Left ventricle myocardium superior (tissue), 1 donor: ENCODE measurements at places on chromosomes 2 and 18. TPM values are rescaled to one million over a fixed set of nuclear protein-coding genes. Genes with fewer than 3 reads are reported as not detected.

DNA sequence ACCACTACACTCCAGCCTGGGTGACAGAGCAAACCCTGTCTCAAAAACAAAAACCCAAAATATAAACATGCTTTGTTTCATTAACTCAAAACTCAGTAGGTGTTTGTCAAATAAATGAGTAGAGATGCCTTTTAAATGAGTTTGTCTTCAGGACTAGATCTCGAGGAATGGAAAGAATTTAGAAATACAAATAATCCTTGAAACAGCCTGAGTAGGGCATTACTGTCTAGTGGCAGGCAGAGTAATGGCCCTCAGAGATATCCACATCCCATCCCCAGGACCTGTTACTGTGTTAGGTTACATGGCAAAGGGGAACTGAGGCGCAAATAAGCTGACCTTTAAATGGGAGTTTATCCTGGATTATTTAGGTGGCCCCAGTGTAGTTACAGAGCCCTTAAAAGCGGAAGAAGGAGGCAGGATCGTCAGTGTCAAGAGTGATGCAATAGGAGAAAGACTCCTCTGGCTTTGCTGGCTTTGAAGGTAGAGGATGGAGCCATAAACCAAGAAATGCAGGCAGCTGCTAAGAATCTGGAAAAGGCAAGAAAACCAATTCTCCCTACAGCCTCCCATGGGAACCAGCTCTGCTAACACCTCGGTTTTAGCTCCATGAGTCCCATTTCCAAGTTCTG, 63.0 kb downstream of the CABLES1 start:
- no peak for DNase-seq

- DNase-seq, result no peak
These were observed 156.5 kb upstream of the L3MBTL4 start for GRCh38 chr18:6571239-6571602.

GRCh38 chr18:3867864-3868311, 417.9 kb downstream of the TGIF1 start:
- DNase-seq, result no peak

GRCh38 chr2:225637259-225637658, 237.7 kb downstream of the NYAP2 start:
- DNase-seq, result no peak

DNA sequence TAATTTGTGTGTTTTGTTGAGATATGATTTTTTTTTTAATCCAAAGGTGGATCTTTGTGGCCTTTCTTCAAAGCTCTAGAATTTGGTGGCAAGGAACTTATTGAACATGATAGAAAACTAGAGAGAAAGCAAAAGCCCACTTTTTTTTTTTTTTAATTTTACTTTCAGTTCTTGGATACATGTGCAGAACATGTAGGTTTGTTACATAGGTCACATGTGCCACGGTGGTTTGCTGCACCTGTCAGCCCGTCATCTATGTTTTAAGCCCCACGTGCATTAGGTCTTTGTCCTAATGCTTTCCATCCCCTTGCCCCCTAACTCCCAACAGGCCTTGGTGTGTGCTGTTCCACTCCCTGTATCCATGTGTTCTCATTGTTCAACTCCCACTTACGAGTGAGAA, 135.9 kb downstream of the RHBDD1 start:
- DNase-seq, result no peak

DNA sequence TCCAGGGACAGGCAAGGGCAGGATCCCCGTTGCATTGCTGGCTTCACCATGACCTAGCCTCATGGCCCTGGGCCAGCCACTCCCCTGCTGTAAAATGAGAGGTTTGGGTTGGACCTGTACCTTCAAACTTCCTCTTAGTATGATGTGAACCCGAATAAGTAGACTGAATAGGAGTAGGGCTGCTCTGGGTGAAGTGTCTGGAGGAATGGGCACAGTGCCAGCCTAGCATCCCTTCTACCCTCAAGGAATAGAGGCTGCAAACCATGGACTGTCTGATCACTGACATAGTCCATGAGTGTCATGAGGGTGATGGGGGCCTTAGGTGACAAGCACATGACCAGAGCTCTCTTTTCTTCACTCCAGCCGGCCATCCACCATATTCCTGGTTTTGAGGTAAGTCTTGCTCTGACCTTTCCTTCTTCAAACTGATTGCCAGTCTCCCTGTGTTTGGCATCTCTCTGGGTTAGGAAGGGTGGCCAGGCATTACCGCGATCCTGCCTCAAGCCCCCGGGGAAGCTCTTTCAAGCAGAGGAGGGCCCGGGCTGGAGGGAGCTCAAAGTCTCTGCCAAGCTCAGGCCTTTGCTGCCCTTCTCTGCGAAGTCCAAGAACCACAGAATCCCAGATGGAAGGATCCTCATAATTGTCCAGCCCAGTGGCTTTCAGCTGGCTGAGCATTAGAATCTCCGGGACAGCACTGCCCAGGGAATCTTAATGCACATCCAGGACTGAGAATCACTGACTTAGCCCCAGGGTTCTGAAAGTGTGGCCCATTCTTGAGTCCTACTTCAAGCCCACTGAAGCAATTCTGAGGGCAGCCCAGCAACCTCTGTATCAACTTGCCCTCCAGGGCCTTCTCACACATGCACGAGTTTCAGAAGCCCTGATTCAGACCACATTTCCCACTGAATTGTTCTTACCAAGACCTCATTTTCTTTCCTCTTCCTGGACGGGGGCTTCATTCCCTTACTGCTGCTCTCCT, 148.1 kb downstream of the DYSF start:
- peak; percentile 10 for DNase-seq

HAAO gene
- total RNA-seq, result 1.9 TPM

DUSP2 gene
- 1.9 TPM for total RNA-seq

EDAR gene
- total RNA-seq, result not detected

LHCGR gene
- 0.10 TPM for total RNA-seq

SIX2 gene
- 0.40 TPM for total RNA-seq

POTEC gene
- not detected for total RNA-seq

UGT1A3 gene
- total RNA-seq, result not detected
